ENCODE measurements at places on chromosomes 5 and 9. TPM values are rescaled to one million over a fixed set of nuclear protein-coding genes. Genes with fewer than 3 reads are reported as not detected.

Gene RORB
- total RNA-seq = 5.7 TPM

Gene GAPT
- 0.43 TPM for total RNA-seq

Gene CORO2A
- 0.30 TPM for total RNA-seq

Gene ITK
- total RNA-seq = 0.13 TPM

- DNase-seq = no peak
Measured at GRCh38 chr9:87372356-87372851, 125.3 kb upstream of the DAPK1 start.

- DNase-seq = no peak
Measured at GRCh38 chr5:59276917-59277372, 616.6 kb downstream of the PDE4D start.

DNA sequence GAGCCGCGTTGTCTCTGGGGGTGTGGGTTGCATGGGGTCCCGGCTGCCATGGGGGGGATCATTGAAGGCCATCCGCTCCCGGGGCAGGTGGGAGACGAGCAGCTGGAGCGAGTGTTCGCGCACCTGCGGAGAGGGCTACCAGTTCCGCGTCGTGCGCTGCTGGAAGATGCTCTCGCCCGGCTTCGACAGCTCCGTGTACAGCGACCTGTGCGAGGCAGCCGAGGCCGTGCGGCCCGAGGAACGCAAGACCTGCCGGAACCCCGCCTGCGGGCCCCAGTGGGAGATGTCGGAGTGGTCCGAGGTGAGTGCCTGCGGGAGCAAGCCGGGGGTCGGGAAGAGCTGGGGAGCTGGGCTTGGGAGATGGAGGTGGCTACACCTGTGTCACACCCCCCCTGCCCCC is 33.7 kb downstream of the ADAMTSL2 start:
- DNase-seq = no peak

DNA sequence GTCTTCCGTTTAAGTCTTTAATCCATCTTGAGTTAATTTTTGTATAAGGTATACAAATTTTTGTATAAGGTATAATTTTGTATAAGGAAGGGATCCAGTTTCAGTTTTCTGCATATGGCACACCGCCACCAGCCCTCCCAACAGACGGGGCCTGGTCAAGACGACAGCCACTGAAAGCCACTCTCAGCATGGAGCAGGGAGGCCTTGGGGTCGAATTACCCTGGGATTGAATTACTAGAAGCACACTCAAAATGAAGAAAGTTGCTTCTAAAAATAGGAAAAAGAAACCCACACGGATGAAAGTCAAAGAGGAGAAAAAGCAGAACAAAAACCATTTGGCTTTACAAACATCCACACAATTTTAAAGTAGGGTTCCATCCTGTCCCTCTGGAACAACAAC is 586.2 kb upstream of the ADAMTS16 start:
- DNase-seq = no peak

GRCh38 chr5:40688127-40688761 is 8.5 kb downstream of the PTGER4 start:
- peak; percentile 86 for DNase-seq

- DNase-seq = no peak
Measured at GRCh38 chr5:14240359-14240758, 97.2 kb downstream of the TRIO start.

DNA sequence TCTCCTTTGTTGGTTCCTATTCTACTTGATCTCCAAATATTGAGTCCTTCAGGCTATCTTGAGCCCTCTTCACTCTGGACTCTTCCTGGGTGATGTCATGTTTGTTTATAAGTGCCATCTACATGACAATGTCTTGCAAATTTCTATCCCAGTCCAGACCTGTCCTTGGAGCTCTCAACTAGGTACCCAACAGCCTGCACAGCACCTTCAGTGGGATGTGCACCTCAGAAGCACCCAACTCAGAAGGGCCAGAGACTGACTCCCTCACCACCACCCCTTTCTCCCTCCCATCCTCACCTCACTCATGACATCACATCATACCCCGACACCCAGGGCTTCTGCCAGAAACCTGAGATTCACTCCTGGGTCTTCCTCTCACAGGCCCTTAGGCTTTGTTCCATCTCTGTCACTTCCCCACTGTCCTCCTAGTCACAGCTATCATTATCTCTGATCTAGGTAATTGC is 14.4 kb downstream of the TXN start:
- no peak for DNase-seq
